ENCODE measurements at places on chromosomes 16 and 17.

GRCh38 chr17:601244-601925 lies 113.3 kb downstream of the VPS53 start:
- no peak for DNase-seq

DNA sequence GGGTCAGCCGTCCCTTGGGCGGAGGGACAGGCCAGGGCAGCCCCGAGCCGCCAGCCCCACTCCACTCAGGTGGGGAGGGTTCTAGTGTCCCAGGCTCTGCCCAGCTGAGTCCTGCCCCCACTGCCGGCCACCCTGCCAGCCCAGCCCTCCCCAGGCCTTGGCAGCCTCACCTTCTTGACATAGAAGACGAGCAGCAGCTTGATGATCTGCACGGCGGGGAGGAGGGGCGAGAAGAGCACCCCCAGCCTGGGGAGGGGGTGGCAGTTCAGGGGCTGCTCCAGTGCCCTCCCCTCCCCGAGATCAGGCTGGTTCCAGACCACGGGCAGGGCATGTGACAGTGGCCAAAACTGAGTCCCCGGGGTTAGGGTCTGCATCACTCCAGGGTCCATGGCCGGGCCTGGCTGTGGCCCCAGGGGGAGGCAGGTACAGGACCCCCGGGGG lies 9.7 kb downstream of the TMC6 start:
- no peak for DNase-seq

GRCh38 chr16:84548508-84548907 lies 44.0 kb upstream of the MEAK7 start:
- no peak for DNase-seq

DNA sequence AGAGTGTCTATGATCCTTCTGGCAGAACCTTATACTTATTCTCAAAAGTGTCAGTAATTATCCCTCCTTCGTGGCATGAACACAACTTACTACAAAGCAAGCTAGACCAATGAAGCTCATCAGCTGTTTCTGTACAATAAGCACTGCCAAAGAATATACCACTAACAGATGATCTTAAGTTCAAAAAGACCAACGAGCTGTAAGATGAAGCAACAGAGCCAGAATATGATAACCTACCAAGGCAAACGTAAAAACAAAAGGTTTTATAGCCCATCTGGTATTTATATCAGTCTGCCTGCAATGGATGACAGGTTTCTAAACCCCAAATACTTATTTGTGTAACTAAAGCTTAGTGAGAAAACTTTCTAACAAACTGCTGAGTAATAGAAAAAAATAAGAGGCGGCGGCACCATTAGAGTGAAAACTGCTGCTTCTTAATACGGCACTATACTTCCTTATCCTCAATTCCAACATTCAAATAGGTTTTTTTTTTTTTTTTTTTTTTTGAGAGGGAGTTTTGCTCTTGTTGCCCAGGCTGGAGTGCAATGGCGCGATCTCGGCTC lies 22.1 kb downstream of the NME2 start:
- no peak for DNase-seq

GRCh38 chr16:83856792-83857191 lies 42.1 kb upstream of the MLYCD start:
- DNase-seq = no peak

DNA sequence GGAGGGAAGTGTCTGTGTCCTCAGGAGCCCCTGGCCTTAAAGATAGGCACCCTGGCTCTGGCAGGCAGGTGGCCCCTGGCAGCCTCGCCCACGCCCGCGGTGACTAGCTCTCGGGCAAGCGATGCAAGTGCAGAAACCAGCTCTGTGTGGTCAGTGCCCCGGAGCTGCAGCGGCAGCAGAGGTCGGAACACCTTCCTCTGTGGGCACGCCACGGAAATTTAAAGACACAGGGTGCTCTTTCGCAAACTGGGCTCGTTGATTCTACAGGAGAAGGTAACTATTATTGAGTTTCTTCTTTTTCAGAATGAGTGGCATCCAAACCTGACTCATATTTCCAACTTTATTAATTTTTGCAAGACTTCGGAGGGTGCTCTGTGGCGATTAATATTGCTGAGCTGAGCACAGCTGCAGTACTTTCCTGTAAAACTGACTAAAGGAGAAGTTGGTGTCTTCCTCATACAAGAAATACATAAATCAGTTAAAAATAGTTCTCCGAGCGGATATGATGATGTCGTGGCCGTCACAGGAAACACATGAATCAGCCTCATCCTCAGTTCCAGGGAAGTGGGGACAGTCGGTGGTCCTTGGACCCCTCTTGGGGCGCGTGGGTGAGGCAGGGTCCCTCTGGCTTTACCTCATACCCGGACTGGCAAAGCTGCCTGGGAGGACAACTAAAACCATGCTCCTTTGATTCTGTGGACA lies 120.2 kb downstream of the METRNL start:
- peak; percentile 63 for DNase-seq

DNA sequence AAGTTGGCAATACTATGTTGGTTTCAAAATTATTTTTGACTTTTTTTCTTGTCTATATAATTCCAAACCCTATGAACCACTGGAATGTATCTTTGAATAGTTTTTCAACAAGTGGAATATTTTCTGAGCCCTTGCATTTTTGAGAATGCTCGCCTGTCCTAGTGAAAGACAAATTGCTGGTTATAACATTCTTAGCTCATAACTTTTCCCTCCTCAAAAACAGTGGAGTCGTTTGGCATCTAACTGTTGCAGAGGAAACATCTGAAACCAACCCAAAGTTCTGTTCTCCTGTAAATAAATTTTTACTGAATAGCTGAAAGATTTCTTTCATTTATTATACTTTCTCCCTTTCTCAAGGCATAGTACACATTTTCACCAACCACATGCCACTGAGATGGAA lies 11.3 kb upstream of the COX10 start:
- DNase-seq = no peak

DNA sequence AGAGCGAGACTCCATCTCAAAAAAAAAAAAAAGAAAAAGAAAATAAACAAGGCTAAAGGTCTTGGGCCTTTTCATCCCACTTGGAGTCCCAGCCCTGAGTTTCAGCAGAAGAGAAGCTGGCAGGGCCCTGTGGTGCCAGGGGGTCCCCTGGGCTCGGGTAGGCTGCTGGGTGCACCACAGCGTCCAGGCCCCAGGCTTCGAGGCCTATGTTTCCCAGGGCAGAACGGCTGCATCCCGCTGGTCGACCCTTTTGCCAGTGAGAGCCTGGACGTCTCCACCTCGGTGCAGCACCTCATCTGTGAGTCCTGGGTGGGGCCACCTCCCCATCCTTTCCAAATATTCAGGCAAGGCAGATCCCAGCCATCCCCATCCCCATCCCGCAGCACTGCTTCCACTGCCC lies 2.2 kb downstream of the TMEM235 start:
- DNase-seq = no peak

DNA sequence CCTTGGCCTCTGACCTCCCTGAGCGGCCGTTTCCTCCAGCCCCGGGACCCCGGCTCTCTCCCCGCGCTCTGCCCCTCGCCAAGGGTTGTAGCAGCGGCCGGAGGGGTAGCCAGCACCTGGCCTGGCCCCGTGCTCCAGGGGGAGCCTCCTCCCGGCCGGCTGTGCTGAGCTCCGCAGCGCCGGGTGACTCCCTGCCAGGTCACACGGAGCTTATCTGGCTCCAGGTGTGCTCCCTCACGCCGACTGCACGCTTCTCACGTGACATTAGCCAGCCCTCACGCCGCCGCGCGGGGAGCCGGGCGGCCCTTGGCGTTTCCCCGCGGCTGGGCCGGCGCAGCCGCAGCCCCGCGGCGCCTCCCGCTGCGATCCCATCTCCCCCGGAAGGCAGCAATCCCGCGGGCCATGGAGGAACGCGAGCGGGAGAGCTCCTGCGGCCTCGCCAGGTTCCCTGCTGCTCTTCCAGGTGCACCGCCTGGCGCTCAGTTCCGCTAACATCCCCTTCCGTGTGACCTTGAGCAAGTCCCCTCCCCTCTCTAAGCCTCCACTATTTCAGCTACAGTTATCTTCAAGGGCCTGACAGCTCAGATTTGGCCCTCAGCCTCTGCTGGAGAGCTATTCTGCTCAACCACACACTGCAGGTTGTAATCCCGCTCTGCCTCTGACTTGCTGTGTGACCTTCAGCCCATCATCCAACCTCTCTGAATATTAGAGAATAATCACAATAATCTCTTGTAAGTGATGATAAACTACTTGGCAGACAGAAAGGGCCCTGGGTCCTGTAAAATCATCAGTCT lies 3.4 kb downstream of the MYO18A start:
- peak; percentile 63 for DNase-seq

All from activated naive CD4-positive, alpha-beta T cell treated with Interleukin-2 at 50 U/mL for 16 hours (primary cell).